ENCODE measurements at places on chromosomes 13 and 19. TPM values are rescaled to one million over a fixed set of nuclear protein-coding genes. Genes with fewer than 3 reads are reported as not detected.

GRCh38 chr19:45296355-45296754 lies 26.3 kb downstream of the CKM start:
- DNase-seq = no peak

GRCh38 chr19:3178377-3178972 lies at the start of gene S1PR4:
Gene S1PR4 (plus strand): TSS chr19:3178769. CDS start chr19:3178793, 24 bp downstream.
- no peak for DNase-seq

DNA sequence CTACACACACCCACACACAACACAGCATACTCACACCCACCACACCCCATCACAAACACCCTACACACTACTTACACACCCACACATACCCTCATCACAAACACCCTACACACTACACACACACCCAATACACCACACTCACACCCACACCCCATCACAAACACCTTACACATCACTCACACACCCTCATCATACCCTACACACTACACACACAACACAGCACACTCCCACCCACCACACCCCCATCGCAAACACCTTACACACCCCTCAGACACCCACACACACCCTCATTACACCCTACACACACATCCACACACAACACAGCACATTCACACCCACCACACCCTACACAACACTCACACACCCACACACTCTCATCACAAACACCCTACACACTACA lies 15.8 kb downstream of the PEPD start:
- no peak for DNase-seq

FFAR1 gene
- total RNA-seq = not detected

GRCh38 chr19:43607238-43608205 lies 4.4 kb upstream of the SRRM5 start:
- no peak for DNase-seq

CAPN12 gene
- 1.4 TPM for total RNA-seq

DNA sequence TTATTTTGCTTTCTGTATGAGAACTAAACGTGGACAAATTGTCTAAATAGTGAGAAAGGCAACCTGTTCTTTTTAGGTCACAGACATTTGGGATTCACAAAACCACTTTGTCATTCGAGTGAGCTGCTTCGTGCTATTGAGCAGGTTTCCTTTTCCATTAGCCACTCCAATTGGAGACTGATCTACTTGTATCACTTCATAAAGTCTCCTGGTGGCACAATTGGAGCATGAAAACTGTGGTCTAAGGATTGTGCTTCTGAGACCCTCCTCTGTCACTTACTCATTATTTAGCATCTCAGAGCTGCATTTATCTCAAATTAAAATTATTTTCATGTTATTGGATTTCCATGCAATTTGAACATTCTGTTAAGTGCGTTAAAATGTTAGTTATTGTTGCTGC lies 397.7 kb downstream of the TDRD3 start:
- DNase-seq = no peak

- no peak for DNase-seq
These were observed 196.3 kb downstream of the LHFPL6 start for GRCh38 chr13:39406688-39407087.

GRCh38 chr13:93621051-93621450 lies 394.4 kb downstream of the GPC6 start:
- no peak for DNase-seq

DNA sequence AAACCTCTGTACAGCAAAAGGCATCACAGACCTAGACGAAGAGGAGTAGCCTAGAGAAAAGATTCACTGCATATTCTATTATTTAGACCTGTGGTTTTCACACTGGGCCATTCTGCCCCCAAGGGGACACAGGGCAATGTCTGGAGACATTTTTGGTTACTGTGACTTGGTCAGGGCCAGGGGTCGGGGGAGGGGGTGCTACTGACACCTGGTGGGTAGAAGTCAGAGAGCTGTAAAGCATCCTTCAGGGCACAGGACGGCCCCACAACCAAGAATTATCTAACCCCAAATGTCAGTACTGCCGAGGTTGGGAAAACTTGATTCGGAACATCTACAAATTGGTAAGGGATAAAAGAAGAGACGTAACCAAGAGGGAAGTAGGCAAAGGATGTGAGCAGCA lies 11.3 kb downstream of the ELAVL1 start:
- no peak for DNase-seq

DNA sequence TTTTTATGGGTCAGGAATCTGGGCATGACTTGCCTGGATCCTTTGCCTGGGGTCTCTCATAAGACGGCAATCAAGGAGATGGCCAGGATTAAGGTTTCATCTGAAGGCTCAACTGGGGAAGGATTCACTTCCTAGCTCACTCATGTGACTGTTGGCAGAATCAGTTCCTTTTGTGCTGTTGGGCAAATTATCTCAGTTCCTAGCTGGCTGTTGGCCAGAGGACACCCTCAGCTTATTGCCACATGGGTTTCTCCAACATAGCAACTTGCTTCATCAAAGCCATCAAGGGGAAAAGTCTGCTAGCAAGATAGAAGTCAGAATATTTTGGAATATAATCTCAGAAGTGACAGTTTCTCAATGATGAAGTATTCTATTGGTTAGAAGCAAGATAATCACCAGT lies 12.2 kb upstream of the EVI5L start:
- no peak for DNase-seq

TMEM86B gene
- total RNA-seq = 0.79 TPM

DNA sequence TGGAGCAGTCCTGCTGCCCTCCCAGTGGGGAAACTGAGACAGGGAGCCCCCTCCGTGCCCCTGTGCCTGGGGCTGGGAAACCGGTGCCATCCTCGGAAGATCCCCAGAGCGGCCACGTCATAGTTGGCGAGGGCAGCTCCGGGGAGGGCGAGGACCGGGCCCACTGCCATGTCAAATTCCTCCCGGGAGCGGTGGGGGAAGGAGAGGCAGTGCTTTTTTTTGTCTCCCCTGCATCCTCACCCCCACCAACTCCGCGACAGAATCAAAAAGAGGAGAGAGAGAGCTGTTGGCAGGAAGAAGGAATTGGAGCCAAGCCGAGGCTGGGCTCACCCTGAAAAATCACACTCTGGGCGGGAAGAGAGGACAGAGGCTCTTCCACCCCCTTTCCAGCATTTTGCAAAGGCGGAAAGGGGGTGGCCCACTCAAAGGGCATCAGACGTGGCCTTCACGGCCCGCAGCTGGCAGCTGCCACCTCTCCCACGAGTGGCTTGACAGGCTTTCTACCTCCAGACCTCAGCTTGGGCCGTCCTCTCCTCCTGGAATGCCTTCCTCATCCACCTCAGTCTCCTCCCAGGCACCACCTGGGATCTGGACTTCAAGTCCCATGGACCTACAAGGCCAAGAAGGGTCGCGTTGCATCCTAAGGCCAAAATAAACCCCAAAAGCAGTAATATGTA lies 19.6 kb upstream of the NFIC start:
- no peak for DNase-seq

DNA sequence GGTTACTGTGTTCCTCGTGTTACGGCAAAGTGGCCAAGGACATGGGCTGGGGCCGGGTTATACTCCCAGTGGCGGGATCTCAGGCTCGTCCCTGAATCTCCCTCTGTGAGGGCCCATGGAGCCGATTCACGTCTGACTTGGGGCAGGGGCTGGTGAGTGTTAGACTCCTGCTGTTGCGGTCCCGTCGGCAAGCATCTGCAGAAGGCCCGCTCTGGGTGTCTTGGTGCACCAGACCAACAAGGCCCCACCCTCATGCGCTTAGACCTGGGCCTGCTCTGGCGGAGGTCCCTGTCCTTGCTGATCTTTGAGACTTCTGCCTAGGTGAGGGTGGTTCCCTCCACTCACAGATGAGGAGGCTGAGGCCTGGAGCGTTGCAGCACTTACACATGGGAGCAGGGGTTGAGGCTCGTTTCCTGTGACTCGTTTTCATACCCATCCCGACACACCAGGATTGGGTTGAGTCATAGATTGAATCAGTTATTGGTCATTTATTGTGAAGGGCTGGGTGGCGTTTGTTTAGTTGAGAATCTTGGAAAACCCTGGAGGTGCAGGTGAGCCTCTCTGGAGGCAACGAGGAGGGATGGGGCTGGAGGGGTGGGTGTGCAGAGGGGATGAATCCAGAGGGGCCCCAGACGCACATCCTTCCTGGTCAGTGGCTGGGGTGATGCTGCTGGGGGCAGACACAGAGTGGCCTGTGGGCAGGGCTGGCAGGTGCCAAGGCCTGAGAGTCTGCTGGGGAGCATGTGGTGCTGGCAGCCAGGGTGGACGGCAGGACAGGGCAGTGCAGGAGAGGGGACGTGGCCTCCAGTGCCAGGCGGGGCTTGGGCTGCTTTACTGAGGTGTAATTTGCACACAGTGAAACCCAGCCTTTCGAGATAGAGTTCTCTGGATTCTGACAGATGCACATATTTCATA lies 4.6 kb downstream of the EPN1 start:
- DNase-seq = no peak

OR7A5 gene
- not detected for total RNA-seq

GRCh38 chr19:12952488-12953137 lies 4.4 kb downstream of the GADD45GIP1 start:
- no peak for DNase-seq

- no peak for DNase-seq
These were observed 8.1 kb downstream of the RPS9 start for GRCh38 chr19:54208784-54209057.

AMER2 gene
- total RNA-seq = 1.3 TPM

DNA sequence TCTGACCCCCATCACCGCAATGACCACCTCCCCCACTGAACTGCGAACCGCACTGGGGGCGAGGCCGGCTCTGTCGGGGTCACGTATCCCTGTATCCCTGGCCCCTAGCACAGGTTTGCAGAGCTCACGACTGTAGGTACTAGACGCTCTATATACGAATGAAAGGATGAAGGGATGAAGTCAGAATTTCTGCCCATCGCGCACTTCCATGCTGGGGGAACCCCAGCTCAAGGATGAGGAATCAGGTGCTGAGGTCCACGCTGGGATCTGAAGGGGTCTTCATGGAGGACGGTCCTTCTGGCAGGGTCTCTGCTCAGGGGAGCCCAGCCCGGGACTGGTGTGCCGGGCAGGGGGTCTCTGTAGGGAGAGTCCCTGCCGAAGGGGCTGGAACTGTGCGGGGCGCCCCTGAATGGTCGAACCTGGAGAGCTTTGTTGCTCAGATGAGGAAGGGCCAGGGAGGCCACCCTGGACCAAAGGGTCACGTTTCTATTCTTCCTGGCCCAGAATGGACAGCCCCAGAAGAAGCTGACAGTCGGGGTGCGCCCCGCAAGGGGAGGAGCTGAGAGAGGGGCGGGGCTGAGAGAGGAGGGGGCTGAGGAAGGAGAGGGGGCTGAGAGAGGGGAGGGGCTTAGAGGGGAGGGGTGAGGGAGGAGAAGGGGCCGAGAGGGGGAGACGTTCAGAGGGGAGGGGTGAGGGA lies 37.9 kb upstream of the SEMA6B start:
- no peak for DNase-seq

- DNase-seq = no peak
These were observed 6.6 kb downstream of the ISOC2 start for GRCh38 chr19:55454787-55455243.

DNA sequence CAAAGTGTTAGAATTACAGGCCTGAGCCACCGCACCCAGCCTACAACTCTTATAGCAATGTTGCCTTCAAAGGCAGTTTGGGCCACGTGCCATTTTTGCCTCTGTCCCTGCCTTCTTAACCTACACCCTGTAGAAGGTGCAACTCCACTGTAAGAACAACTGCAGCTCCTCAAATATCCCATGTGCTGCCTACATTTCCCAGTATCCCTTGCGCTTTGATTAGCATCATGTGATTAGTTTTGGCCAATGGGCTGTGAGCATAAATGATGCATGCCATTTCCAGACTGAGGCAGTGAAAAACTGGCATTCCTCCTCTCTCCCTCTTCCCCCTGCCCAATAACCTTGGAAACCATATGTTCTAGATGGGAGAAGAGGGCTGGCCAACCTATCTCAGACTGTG lies 75.2 kb upstream of the MRI1 start:
- no peak for DNase-seq
